ENCODE measurements at places on chromosomes 16 and 17.

DNA sequence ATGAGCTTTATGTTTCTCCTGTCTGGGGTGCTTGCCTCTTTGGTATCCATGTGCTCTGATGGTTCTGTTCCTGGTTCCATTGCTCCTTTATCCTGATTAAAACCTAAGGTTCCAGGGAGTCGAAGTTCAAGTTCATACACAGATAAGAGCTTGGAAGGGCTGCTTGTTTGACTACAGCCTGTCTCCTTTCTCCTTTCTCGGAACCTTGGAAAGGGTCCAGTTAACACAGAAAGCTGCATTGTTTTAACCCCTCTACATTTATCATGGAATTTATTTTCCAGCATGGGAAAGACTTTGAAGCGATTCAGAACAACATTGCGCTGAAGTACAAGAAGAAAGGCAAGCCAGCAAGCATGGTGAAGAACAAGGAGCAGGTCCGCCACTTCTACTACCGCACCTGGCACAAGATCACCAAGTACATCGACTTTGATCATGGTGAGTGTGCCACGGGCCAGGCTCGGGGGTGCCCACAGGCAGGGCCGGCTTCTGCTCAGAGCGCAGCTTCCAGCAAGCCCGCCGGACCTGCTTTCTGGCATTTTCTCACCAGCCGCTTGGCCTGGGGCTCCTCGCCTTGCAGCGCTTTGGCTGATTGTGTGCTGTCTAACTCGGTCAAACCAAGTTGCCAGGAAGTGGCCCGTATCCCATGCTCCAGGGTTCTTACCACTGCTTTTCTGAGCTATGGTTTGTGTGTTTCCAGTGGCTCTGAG, 19.9 kb downstream of the CRAMP1 start:
- no peak for DNase-seq

DNA sequence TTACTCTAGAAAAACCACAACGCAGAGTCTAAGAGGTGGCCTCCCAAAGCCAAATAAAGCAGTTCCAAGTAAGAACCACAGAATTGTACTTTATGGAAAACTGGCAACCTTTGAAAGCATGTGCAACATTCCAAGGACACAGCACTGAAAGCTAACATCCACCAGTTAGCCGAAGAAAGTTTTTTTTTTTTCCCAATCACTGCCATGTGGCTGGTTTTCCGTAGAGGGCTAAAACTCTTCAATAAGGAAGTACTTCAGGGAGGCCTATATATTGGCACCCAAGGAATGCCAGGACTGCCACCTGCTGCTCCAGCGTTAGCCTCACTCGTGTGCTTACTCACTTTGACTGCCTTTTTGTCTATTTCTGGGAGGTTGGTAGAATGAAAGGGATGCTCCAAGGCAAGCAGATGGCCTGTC, 25.2 kb downstream of the CEP95 start:
- no peak for DNase-seq

GRCh38 chr17:73952480-73953205, 250.8 kb upstream of the RPL38 start:
- peak; percentile 36 for DNase-seq

GRCh38 chr17:30519707-30520106, 42.5 kb downstream of the GOSR1 start:
- DNase-seq, result no peak

DNA sequence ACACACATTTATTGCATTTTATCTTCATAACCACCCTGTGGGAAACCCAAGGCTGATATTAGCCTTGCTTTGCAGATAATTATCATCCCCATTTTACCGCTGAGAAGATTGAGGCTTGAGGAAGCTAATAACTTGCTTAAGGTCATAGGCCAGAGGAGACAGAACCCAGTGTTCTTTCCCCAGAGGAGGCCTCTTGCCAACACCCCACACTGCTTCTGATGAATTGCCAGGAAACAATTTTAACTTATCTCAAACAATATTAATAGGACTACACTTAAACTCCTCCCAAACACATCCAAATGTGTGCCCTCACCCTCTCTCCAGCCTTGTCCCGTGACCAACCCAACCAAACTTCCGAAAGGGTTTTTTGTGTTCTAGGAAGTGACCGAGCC, 2.1 kb upstream of the SPG7 start:
- DNase-seq, result no peak

GRCh38 chr17:46979147-46979863, at the start of gene RPRML:
Gene RPRML (minus strand): TSS chr17:46979253. CDS start chr17:46979007, 246 bp downstream.
- DNase-seq, result peak; percentile 70

GRCh38 chr16:57357330-57358085, 1.1 kb upstream of the CCL22 start:
- no peak for DNase-seq

- DNase-seq, result no peak
Observed at GRCh38 chr17:2018716-2019510, 6.2 kb downstream of the RTN4RL1 start.

GRCh38 chr16:12289175-12290063, 312.9 kb downstream of the SNX29 start:
- DNase-seq, result no peak

DNA sequence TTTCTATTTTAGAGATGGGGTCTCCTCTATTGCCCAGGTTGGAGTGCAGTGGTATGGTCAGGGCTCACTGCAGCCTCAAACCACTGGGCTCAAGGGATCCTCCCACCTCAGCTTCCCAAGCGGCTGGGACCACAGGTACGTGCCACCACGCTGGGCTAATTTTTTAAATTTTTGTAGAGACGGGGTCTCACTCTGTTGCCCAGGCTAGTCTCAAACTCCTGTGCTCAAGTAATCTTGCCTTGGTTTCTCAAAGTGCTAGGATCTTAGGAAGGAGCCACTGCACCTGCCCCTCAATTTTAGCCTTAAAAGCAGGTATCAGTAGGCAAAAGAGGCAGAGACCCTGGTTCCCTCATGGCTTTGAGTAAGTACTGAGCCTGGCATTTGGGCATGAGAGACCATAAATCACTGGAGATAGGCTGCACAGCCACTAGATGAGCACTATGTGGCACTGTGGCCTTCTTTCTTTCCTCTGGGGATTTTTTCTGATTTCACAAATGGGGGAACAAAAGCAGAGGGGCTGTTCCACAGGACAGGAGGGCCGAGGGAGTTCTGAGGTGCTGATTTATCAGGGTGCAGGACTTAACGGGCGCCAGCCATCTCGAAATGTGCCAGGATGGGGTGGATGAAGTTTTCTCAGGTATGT, 82.2 kb downstream of the PLXDC1 start:
- peak; percentile 42 for DNase-seq

DNA sequence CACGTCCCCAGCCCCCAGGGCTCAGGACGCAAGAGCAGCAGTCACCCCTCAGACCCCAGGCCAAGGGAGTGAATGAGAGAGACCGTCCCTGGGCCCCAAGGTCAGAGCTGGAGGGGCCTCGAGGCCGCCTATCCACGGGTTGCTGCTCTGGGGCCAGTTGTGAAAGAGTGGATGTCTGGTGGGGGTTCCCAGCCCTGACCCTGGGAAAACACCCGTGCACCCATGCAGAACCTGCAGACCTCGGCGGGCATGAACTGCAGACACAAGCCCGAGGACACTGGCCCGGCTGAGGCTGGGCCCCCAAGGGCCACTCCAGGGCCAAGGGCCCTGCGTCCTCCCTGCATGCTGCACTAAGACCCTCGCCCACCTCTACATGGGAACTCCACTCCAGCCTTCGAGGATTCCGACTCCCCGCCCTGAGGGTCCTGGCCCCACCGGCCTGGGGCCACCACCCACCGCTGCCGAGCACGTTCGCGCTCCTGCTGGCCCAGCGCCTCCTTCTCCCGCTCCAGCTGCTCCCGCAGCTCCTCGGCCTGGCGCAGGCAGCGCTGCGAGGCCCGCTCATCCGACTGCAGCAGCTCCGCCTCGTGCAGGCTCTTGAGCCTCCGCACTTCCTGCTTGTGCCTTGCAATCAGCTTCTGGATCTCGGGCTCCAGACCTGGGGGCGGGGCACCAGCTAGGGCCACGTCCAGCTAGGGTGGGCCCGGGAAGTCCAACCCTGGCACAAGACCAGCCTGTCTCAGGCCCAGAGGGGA, 27.6 kb upstream of the AATK start:
- DNase-seq, result no peak

DNA sequence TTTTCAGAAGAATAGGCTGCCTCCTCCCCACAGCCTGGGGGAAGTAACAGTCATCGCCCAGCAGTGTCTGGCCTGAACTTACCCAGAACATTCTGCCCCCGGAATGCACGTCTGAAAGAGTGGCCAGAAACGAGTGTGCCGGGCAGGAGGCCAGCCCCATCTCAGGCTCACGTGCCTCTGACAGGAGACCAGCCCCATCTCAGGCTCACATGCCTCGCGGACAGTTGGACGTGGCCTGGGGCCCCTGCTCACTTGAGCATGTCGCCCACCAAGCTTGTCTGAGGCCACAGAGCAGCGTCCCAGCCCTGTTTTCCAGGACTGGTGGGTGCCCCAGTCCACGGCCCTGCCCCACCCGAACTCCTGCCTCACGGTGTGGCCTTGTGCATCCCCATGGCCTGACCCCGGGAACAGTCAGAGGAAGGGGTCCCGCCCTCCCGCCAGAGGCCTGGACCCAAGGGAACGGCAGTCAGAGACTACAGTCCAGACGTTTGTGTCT, 16.3 kb upstream of the CDH15 start:
- no peak for DNase-seq

DNA sequence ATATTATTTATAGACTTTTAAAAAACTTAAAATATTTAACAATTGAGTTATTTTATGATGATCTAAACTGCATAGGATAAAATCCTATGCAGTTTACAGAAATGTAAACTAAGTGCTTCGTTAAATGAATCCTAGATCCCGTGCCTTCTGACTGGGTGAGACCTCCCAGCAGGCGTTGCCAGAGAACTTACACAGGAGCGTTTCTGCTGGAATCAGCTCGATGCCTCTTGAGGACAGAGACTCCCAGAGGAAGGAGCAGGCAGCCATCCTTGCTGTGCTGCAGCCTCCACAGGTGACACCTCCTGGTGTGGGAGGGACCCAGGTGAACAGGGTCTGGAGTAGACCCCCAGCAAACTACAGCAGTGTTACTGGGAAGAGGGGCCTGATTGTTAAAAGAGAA, 160.4 kb downstream of the WWOX start:
- DNase-seq, result no peak

- no peak for DNase-seq
Observed at GRCh38 chr16:13136901-13137300, 235.5 kb downstream of the SHISA9 start.

DNA sequence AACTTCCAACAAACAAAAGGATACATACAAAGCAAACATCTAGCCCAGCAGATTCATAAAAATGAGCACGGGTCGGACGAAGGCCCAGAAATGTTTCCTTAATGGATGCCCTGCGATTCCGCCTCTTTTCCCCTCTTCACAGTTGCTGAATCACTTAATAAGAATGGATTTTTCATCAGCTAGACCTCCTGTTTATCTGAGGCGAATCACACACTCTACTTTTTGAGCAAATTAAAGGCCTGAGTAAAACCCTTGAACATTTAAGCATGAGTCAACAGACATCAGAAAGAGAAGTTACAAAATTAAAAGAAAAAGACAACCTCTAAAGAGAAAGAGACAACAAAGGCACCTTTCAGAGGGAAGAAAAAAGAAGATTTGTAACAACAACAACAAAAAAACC, 44.7 kb downstream of the HS3ST3A1 start:
- no peak for DNase-seq

DNA sequence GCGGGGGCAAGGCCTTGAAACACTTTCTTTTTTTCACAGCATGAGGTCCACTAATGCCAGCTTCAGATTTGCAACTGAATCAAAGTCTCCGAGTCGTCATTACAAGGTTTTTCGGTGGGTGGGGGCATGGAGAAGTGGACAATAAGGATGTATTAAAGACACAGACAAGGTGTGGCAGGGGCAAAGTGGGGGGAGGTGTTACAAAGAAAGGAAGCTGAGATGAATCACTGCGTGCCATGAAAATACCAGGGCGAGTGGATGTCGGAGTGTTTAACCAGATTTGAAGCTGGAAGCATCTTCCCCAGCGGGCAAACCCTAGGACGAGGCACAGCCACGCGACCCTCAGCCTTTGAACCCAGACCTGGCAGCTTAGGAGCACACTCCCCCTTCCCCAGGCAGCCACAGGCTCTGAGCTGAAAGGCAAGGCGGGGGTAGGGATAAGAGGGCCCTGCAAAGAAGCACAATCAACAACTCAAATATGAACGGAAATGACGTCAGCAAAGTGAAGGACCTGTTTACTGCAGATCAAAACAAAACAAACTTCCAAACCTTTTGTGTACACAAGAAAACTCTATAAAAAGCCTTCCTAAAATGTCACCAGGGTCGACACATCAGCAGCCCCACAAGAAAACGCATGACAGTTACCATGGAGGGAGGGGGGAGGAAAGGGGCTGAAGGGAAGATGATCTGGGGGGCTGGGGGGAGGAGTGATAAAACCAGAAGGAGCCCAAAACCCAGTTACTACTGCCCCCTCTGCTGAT, 5.6 kb upstream of the ZFHX3 start:
- no peak for DNase-seq

DNA sequence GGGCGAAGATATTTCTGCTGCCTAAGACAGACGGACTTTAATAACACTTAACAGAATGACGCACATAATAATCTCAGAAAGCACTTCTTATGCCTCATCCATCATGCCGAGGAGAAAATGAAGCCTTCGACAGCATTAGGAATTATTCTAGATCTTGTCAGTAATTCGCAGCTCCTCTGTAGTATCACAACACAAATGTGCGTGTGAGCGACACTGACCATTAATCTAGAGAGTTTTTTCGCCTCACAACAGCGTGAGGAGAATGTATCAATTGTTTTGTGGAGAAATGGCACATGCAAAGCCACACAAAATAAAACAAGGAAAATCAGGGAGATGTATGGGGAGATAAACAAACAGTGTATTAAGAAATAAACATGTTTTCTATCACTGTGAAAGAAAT, 410.2 kb upstream of the PSMD7 start:
- no peak for DNase-seq

DNA sequence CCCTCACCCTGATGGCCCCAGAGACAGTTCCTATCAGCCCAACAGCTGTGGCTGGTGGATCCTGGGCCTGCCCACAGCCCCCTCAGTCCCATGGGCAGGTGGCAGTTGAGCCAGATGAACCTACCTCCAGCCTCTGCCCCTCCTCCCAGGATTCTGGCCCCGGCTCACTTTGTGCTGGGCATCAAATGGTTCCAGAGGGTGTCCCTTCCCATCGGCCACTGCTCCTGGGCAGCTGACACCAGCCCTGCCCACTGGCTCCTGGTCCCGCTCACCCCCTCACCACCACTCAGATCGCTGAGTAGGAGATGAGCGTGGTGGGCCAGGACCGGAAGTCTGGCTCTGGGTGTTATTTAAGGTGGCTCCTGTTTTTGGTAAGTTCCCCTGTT, 2.0 kb downstream of the TTYH2 start:
- DNase-seq, result no peak

GRCh38 chr16:77396461-77396860, 38.4 kb downstream of the ADAMTS18 start:
- DNase-seq, result no peak

- DNase-seq, result peak; percentile 74
Observed at GRCh38 chr16:31010585-31011325, at the start of gene STX1B. Gene STX1B (minus strand): TSS chr16:31010638. CDS start chr16:31010396, 242 bp downstream.

- DNase-seq, result peak; percentile 26
Observed at GRCh38 chr16:28292731-28293600, 641 bp downstream of the SBK1 start.

GRCh38 chr17:17448723-17449122, 28.1 kb upstream of the MED9 start:
- DNase-seq, result no peak

DNA sequence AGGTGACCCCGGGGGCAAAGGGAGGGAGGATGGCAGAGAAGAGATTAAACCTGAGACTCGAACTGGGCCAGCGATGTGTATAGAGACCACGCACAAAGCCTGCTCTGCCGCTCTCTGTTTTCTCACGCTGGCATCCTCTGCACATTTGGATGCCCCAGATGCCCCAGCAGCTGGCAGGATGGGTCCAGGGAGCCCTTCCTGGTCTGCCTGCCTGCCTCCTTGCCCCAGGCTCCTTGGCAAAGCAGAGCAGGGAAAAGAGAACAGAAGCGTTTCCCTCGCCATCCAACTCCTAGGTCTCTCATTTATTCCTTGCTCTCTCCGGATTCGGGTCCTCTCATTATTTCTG, 5.2 kb upstream of the PIPOX start:
- DNase-seq, result no peak

All from HEK293T (cell line).